ENCODE measurements at places on chromosomes 1 and 21. TPM values are rescaled to one million over a fixed set of nuclear protein-coding genes. Genes with fewer than 3 reads are reported as not detected.
A peak's percentile ranks its signal among the peaks of the same experiment; 100 is the strongest.

Gene SPRR5
- not detected for total RNA-seq

Gene EFNA3
- total RNA-seq = 0.48 TPM

Gene TRIM46
- total RNA-seq = 2.3 TPM

Gene MRPS6
- 21.1 TPM for total RNA-seq

Gene PSMA5
- total RNA-seq = 99.8 TPM

Gene CCDC27
- total RNA-seq = not detected

Gene SELP
- not detected for total RNA-seq

Gene F13B
- total RNA-seq = not detected

Gene GBP3
- 61.8 TPM for total RNA-seq

Gene S100B
- 31.8 TPM for total RNA-seq

Gene ELAPOR1
- 0.29 TPM for total RNA-seq

DNA sequence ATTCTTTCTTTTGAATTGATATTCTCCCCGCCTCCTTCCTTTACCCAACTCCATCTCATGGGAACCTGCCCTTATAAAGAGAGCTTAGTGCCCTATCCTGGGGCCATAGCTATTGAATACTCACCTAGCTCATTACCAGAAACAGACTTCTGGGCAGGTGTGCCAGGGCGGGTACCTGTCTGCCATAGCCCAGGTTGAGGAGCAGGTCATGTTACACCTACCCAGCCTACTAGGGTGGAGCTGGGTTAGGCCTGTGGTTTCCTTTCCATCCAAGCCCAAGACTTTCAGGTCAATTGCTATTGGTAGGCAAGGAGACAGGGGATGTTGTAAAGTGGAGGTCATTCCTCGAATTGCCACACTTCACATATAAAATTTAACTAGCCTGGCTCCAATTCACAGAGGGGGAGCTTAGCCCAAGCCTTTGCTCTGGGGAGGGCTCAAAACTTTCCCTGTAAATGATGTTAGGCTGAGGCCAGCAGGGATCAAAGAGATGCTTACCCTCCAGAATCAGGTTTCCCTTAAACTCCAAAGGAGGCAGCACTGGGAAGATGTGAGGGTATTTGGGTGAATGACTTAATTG lies 87.1 kb upstream of the IPO9 start:
- DNase-seq = no peak

- DNase-seq = no peak
These were observed 8.6 kb upstream of the SEMA4A start for GRCh38 chr1:156144742-156145141.

DNA sequence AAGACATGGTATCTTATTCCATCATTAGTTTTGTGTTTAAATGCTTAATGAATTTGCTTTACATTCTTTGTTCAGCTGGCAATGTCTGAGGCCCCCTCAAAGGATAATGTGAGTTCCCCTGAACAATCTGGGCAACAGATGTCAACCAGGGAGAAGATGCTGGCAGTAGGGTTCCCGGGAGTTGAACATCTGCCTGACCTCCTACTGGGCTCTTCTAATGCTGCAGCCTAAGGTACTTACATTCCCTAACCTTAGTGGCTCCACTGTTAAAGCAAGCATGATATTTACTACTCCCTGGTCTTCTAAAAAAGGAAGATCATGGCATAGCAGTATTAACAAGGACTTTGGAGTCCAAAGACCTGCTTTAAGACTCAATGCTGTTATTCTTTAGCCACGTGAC lies 574.9 kb upstream of the NR5A2 start:
- DNase-seq = no peak

DNA sequence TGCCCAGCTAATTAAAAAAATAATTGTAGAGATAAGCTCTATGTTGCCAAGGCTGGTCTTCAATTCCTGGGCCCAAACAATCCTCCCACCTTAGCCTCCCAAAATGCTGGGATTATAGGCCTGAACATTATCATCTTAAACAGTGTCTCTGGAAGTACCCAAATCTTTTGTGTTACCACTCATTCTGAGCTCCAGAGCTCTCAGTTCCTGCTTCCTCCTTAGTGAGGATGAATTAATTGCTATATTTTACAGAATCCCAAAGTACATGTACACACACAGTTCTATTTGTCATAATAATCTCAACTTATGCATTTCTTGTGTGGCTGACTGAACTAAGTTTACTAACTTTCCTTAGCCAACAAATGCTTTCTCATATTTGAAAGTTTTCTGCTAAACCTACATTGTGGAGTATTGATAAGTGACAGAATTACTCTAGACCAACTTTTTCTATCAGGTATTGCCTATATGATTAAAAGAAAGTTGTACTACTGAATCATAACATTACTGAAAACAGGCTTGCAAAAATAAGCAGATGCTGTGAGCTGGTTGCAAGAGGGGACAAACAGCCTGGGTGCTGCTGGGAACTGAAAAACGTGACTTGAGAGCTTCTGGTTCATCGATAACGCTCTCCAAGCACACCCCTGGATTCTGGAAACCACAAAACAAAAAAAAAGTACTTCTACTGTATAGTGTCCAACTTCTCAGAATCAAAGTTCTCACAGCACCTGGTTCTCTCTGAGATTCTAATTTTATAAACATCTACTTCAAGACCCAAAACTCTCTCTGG lies 15.3 kb downstream of the VAV3 start:
- no peak for DNase-seq

GRCh38 chr1:205800427-205800826 lies 12.6 kb downstream of the SLC41A1 start:
- no peak for DNase-seq

- no peak for DNase-seq
These were observed 701 bp upstream of the INSRR start for GRCh38 chr1:156859523-156860112.

GRCh38 chr1:183279835-183280234 lies 93.8 kb downstream of the LAMC2 start:
- DNase-seq = peak; percentile 97

DNA sequence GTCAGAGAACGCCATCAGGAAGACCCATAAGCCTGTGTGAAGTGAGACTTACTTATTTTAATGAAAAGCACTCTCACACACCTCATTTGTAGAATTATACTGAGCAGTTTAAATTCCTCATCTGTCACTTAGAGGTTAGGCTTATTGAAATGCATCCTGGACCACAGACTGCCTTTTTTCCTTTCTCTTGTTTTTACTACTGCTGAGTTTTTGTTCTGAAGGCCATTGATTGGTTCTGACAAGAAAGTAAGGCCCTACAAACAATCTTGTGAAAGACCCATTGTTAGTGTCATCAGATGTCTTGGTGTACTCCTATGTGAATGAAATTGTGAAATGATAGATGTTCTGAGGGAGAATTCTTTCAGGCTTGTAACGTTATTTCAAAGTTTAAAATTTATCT lies 1343.3 kb upstream of the ADGRL2 start:
- DNase-seq = no peak

DNA sequence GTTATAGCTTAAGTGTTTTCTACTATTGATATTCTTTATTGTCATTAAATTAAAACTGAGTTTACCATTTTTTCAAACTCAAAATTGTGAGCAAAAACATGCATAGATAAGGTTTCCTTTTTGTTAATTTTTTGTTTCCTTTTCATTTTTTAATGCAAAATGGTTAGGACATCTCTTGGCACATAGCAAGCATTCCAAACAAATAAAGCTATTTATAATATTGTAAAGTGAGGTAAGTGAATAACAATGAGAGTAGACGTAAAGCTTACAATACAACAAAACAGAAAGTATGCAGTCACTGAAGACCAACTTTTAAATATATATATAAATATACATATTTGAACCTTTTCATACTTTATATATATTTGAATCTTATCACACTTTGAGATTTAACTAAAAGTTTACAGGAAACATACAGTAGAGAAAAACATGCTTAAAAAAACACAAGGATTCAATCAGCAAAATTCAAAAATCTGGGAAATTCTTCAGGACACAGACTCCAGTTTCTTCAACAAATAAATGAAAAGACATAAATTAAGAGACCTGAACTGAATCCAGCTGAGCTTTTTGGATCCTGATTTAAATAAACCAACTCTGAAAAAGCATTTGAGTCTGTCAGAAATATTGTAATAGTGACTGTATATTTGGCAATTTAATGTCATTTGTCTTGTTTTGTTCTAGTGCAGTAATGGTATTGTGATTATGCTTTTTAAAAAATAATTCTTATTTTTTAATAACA lies 67.5 kb upstream of the SAMSN1 start:
- DNase-seq = no peak

DNA sequence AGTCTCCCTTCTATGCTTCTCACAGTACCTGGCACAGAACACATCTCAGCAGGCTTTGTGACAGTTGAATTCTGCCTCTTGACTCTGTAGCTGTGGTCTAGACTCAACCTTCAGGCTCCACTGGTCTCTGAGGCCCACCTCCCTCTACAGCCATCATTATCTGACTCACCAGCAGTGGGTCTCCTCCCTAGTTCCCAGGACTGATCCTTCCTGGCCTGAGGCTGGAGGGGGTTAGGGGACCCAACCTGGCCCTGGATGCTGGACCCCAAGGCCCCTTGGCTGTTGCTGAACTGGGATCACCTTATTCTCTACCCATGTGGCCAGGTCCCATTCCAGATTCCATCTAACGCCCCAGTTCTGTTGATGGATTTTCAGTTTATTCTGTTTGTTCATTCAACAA lies 43.1 kb upstream of the FOXO6 start:
- DNase-seq = no peak

DNA sequence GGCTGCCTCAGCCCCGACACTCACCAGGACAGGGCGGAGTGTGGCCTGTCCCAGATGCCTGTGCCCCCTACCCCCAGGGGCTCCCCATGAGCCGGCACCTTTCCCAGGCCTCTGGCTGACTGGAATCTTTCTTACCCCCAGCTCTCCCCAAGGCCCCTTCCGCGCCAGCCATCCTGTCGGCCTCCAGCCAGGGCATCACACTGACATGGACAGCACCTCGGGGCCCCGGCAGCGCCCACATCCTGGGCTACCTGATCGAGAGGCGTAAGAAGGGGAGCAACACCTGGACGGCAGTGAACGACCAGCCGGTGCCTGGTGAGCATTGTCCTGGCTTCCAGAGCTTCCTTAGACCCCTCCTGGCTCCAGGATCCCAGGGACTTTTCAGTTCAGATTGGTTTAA lies 26.5 kb downstream of the IGFN1 start:
- DNase-seq = no peak

DNA sequence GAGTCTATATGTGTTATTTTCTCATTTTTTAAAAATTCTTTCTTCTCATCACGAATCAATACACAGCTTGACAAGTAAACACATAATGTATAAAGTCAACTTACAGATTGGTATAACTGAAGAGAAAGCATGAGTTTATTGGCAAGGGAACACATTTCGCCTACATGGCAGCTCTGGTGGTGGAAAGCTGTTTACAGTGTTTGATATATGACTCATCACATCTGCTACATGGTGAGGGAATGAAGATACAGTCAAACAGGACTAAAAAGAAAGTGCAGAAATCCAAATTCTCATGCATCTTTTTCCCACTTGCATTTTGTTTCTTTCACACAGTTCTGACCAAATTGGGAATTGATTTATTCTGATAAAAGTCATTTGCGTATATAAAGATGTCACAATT lies 122.2 kb upstream of the ADGRL4 start:
- DNase-seq = peak; percentile 81

GRCh38 chr1:39680751-39681150 lies 8.8 kb upstream of the NT5C1A start:
- DNase-seq = no peak

GRCh38 chr1:229562686-229563085 lies 4.2 kb upstream of the ABCB10 start:
- DNase-seq = no peak

DNA sequence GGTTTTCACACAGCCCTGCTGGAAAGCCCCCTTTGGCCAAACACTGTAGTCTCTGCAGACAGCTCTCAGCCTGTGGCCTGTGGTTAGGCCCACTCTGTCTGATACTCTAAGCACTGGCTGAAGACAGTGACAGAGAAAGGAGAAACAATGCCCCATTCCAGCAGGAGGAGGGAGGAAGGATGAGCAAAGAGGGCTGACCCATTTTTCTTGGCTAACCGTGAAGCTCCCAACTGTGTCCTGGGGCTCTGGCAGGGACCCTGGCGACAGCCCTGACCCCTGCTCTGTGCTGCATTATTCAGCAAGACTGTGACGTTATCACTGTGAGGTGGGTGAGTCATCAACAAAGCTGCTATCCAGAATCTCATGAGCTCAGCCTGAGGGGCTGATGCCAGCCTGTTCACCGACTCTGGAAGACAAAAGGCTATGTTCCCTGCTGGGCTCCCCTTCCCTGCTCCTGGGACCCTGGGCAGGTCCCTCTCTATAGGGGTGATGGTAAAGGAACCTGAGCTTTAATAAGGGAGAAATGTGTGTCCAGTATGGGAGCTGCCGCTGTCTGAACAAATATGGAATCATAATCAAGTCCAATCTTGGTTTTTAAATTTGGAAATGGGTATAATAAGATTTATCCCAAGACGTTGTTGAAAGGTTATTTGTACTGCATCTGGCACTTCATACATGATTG lies 107.0 kb downstream of the RHOU start:
- DNase-seq = peak; percentile 62

DNA sequence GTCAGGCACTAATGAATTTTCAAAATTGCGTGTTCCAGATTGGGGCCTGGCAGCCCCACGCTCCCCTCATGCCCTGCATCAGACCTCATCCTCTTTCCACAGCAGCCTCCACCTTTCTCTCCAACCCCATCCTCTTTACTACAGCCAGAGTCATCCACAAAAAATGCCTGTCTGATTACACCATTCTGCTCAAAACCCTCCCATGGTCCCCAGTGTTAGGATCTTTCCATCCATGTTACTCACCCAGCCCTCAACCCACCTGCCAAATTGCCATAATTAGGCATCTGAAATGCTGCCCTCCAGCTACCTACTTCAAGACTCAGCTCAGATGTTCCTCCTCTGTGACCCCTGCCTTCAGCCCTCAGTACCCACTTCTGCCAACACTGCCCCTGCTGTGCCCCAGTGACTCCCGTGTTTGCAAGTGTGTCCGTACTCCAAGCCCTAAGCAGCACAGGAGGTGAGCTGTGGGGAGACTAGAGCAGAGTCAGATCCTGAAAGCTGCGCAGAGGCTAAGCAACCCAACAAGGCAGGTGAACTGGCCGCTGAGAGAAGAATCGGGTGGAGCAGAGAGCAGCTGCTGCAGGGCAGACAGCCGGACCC lies 715 bp upstream of the ARTN start:
- peak; percentile 72 for DNase-seq

DNA sequence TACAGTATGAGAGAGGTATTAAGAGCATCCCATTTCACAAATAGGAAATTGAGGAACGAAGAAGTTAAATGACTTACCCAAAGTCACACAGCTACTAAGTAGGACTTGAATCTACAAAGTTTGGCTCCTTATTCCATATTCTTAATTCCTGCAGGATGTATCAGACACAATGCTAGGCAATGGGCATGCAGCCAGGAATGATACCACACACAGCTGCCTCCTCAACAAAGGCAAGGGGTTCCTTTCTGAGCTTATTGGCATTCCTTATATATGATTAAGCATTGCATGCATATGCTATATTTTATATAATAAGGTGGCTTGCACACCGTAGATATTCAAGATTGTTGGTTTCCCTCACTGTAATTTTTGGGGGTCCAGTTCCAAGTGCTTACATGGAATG lies 34.2 kb upstream of the JUN start:
- DNase-seq = peak; percentile 92

GRCh38 chr1:210123383-210123782 lies 109.2 kb upstream of the SERTAD4 start:
- peak; percentile 58 for DNase-seq

GRCh38 chr1:216903382-216903740 lies 180.1 kb upstream of the ESRRG start:
- DNase-seq = no peak

Data from RPMI7951 (cell line).